OCI-M1 (cell line): ENCODE measurements at places on chromosomes 1 and 21.
A peak's percentile ranks its signal among the peaks of the same experiment; 100 is the strongest.

- DNase-seq, result no peak
Observed at GRCh38 chr1:94559921-94560320, 18.4 kb upstream of the F3 start.

GRCh38 chr1:31788138-31788824 is 24.1 kb upstream of the ADGRB2 start:
- peak; percentile 87 for DNase-seq

- no peak for DNase-seq
Observed at GRCh38 chr1:18750600-18750999, 108.9 kb downstream of the TAS1R2 start.

DNA sequence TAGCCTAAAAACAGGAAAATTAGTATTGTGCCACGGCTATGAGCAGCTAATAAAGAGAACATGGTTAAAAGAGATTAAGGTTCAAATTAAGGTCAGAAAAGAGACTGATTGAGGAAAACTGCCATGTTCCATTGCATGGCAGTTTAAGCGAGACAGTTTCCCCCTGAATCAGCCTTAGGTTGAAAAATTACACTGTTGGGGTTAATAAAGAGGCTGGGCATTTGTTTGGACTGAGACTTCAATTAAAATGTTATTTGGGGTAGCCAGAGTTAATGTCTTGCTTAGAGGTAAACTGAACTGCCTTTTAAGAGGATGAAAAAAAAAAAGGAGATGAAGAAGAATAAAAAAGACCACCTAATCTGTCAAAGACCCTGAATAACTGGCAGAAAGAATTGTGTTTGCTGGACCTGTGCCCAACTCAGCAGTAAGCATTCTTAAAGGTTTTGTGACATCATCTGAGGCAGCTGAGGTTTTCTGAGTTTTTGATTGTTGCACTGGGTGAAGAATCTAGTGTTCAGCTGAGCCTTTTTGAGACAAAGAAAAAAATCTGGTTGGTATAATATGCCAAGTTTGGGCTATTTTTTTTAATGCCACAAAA is 17.7 kb upstream of the PROX1 start:
- DNase-seq, result no peak

GRCh38 chr1:161390559-161390858 is 22.8 kb upstream of the CFAP126 start:
- peak; percentile 63 for DNase-seq

DNA sequence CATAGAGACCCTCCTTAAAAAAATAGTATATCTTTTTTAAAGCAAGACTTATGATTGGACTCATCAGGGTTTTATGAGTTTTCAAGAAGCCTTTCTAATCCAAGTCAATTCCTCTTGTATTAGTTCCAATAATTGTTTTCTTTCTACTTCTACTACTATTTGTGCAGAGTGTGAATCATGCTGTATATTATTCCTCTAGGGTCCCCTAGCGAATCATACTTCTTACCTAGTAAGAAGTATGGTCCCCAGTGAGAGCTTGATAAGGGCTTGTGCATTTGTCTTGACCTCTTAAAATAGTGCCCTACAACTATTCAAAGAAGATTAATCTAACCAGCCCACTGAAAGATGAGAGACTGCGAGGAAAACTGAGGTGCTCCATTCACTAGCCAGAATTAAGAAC is 715.7 kb upstream of the ZP4 start:
- no peak for DNase-seq

DNA sequence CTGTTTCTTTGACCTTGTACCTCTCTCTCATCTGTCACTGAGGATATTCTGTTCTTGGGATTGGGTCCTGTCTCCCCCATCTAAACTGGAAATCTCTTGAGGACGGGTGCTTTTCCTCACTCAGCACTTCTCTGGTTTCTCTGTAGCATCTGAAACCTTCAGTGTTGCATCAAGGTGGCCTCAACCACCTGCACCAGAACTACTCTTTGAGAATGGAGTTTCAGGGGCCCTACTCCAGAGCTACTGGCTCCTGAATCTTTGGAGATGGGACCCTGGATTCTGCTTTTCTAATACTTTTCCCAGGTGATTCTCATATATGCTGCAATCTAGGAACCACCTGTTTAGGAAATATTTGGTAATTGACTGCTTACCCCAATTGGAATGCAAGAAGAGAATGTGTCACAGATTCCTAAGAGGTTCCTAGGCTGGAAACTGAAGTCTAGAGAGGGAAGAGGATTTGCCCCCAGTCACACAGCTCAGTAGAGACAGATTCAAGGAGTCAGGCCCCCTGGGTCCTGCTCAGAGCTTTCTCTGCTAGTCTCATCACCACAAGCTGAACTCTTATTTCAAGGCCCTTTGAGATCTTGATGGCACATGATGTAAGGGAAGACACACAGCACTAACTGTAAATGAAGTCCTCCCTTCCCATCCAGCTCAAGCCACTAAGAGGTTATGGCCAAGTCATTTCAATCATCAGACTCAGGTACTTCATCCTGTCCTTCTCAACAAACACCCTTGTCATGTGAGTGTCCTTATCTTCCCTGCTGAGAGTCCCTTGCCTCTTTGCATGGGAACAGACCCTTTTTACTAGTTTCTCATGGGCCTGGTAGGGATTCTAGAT is 48.7 kb downstream of the EIF2D start:
- no peak for DNase-seq

- no peak for DNase-seq
Observed at GRCh38 chr1:94832446-94832845, 12.3 kb downstream of the SLC44A3 start.

GRCh38 chr1:167510244-167510643 is 8.1 kb downstream of the CD247 start:
- no peak for DNase-seq

DNA sequence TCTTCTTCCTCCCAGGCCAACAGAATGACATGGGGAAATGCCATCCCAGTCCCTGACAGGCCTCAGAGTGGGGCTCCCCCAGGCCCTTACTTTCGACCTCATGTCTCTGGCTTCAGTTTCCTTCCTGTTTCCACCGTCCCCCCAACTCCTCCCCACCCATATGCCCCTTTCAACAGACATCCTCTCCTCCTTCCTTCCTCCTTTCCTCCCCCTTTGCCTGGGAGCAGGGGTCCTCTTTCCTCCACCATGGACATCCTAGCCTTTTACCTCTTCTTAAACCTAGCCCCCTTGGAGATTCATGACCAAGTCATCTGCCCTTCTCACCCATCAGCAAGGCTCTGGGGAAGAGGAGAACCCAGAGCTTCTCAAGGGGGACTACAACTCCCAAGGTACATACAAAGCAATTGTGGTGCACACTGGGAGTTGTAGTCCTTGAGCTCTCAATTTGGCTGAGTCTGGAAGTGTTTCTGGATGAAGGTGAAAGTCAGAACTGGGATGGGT is 4.0 kb downstream of the ZBTB7B start:
- DNase-seq, result peak; percentile 58

DNA sequence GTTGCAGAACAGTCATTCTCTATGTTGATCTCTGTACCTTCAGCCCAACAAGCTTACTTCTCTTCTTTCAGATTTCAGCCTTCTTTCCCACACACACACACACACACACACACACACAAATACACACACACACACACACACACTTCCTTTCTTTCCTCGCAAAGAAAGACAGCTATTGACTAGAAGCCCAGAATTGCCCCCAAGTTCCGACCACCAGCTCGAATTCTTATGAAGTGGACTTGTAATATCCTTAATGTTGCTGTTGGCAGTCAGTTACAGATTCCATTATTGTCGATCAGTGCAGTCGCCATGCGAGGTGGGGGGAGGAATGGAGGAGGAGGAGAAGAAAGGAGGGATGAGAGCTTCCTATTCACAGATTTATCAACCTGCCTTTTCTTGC is 125.5 kb downstream of the CLEC20A start:
- peak; percentile 41 for DNase-seq

DNA sequence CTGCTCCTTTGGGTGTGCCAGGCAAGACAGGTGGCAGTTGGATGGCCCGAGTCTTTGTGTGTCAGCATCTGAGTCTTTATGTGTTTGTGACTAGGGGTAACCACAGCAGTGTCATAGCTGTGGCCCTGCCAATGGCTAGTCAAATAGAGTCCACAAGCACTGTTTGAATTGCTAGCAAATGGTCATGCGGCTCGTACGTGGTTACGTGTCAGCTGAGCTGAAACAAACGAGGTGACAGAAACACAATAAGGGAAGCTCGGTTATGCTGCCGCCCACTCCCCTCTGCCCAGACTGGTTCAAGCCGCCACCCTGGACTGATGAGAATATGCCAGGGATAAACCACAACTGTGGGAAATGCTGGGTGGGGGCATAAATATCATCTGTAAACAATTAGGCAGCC is 174.3 kb upstream of the LMO4 start:
- DNase-seq, result no peak
